ENCODE measurements at places on chromosomes 7 and 10.

GRCh38 chr7:22001345-22002004 lies 55.8 kb upstream of the CDCA7L start:
- DNase-seq, result peak; percentile 56

DNA sequence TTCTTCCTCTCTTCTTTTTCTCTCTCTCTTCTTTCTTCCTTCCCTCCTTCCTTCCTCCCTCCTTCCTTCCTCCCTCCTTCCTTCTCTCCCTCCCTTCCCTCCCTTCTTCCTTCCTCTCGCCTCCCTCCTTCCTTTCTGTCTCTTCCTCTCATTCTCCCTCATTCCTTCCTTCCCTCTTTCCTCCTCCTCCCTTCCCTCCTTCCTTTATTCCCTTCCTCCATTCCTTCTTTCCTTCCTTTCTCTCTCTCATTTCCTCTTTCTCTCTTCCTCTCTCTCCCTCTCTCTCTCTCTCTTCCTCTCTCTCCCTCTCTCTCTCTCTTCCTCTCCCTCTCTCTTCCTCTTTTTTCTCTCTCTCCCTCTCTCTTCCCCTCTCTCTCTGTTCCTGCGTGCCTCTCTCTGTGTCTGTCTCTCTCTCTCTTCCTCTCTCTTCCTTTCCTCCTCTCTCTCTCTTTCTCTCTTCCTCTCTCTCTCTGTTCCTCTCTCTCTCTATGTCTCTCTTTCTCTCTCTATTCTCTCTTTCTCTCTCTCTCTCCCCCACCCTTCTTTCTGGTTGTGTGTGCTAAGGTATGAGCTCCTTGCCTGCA lies 80.1 kb upstream of the PFKP start:
- peak; percentile 32 for DNase-seq

- DNase-seq, result no peak
Measured at GRCh38 chr10:92244796-92245195, 46.1 kb downstream of the CPEB3 start.

DNA sequence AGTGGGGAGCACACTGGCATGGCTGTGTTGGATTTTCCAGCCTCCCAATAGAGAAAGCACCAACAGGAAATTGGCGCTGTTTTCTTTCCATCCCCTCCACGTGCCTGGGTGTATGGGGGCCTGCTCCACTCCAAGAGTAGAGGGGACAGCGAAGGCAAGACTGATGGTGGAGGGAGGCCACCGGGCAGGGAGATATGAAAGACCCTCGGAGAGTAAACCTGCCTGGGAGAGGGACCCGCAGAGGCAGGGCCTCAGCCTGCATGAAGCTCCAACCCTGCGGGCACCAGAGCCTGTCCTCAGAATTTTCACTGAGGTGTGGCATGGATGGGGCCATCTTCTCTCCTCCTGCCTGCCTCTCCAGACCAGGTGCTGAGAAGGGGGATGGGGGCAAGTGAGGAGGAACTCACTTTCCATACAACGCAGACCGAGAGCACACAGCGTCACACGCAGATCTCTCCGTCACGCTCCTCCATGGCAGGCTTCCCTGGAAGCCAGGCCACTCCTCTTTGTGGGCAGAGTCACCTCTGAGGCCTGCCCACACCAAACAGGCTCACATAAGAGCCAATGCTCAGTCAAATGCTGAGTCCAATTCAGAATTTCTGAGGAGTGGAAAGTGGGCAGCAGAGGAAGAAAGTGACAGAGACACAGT lies 18.8 kb downstream of the ANXA11 start:
- DNase-seq, result no peak

- no peak for DNase-seq
Measured at GRCh38 chr7:55534916-55535590, 37.2 kb downstream of the VOPP1 start.

- no peak for DNase-seq
Measured at GRCh38 chr7:115058726-115059125, 136.8 kb downstream of the MDFIC start.

DNA sequence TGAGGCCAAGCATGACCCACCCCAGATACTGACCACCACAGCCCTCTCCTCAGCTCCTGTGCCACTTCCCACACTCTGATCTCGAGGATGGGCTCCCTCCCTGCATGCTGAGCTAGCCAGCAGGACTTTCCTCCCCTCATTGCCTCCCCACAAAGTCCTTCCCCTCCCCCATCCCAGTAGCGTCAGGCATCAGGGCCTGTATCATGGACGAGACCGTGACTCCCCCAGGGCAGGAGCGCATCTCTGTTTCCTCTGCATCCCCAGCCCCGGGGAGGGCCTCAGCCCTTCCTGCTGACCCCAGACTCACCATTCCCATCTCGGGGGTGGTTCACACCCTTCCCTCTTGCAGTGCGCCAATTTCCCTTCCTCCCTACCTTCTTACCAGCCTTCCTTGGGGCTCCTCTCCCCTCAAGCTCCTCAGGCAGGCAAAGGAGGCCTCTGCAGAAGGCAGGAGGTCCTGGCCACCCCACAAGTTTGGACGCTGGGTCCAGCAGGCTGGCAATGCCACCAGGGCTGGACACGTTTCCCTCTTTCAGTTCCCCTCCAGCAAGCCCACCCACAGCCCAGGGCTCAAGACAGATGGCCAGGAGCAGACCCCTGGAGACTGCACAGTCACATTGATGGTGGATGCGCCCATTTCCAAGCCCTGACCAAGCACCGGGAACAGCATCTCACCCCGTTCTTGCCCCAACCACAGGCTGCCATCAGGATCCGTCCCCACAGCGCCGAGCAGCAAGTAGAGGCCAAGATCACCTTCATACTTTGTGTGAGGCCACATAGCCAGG lies 36.5 kb downstream of the GRID1 start:
- DNase-seq, result no peak

- DNase-seq, result no peak
Measured at GRCh38 chr7:114959931-114960330, 38.0 kb downstream of the MDFIC start.

DNA sequence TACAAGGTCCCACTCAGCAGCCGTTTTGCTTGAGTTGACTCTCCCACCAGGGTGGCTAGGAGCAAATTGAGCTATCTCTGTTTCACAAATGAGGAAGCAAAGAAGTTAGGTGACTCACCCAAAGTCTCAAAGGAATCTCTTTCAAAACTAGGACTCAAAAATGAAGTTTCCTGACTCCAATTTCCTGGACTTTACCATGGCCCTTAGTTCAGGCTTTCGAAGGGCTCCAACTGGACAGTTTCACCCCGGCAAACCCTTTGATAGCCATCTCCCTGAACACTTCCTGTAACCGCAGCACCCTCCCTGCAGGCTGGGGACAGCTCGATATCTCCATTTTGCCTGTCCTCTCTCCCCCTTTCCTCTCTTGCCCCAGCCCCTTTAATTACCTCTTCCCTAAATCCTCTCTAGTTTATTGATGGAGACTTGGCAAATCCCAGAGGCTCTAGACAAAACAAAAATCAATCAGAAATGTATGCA lies 4.7 kb upstream of the AFAP1L2 start:
- no peak for DNase-seq

DNA sequence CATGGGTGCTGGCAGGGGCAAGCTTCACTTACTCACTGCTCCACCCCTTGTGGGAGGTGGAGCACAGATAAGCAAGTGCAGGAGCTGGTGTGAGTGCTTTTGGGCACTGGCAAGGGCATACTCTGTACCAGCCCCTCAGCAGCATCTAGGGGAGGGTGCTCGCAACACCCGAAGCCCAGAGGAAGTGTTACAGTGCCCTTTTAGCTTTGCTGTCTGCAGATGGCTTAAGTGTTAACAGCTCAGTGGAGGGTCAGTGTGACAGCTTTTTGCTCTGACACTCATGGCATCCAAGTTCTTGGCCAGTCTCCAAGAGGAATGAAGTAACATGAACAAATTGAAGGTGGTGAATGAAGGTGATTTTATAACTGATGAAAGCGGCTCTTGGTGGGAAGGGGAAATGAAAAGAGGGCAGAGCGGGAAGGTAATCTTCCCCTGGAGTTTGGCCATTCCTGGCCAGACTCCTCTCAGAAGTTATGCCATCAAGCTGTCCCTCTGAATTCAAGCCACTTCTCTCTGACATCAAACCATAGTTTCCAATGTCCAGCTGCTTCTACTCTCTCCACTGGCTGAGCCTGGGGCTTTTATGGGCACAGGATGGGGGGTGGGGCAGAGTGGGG lies 862.5 kb downstream of the KCNMA1 start:
- DNase-seq, result no peak

GRCh38 chr10:6204063-6204340 lies 1.3 kb downstream of the PFKFB3 start:
- no peak for DNase-seq

- DNase-seq, result no peak
Measured at GRCh38 chr7:43387932-43388331, 195.0 kb upstream of the STK17A start.

- no peak for DNase-seq
Measured at GRCh38 chr7:17937506-17938120, 2.7 kb downstream of the SNX13 start.

Data from MV-4-11 (cell line).